ENCODE measurements at places on chromosomes 7 and 10. TPM values are rescaled to one million over a fixed set of nuclear protein-coding genes. Genes with fewer than 3 reads are reported as not detected.

RUFY2 gene
- 12.9 TPM for total RNA-seq

PI4K2A gene
- 16.9 TPM for total RNA-seq

CHCHD2 gene
- total RNA-seq: 433 TPM

PRPF18 gene
- total RNA-seq: 16.7 TPM

PDCD4 gene
- 43.7 TPM for total RNA-seq

CFAP70 gene
- total RNA-seq: 0.94 TPM

CYP3A5 gene
- not detected for total RNA-seq

KLF14 gene
- total RNA-seq: not detected
